ENCODE measurements at places on chromosomes 7 and 10. TPM values are rescaled to one million over a fixed set of nuclear protein-coding genes. Genes with fewer than 3 reads are reported as not detected.

- no peak for DNase-seq
Measured at GRCh38 chr10:21524526-21525366, 736 bp downstream of the SKIDA1 start.

- DNase-seq = no peak
Measured at GRCh38 chr10:12668634-12669033, 319.3 kb downstream of the CAMK1D start.

TMEM130 gene
- 3.6 TPM for total RNA-seq

ZNF853 gene
- 23.6 TPM for total RNA-seq
